ENCODE measurements at places on chromosomes 7 and 10.

DNA sequence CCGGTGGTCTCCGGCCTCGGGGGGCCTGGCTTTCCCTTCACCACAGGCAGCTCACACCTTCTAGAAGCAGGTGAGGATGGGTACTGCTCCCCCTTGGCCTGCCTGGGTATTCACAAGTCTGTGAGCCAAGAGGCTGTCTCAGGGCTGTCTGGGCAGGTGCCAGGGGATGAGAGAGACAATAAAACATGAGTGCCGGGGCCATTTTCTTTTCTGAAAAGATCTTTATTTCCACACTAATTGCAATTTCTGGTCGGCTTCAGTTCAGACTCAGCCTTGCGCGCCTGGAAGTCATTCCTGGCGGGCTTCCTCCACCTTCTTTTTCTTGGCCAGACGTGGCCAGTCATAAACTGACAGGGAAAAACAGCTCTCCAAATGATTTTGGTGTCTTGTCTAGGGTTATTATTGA, 171.2 kb downstream of the ARHGAP12 start:
- DNase-seq, result no peak

DNA sequence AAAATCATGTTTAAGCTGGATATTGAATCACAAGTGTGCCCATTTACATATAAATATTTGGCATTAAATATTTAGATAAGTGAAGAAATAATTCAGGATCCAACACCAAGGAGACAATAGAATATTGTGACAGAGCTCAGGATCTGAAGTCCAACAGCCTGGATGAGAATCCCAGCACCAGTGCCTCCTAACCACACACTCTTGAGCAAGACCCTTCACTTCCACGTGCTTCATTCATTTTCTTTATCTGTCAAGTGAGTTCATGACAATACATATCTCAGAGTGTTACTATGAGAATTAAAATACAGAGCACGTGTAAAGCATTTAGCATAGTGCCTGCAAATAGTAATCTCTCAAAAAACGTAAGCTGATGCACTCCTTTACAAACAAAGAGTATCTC, 78.4 kb upstream of the IKZF1 start:
- DNase-seq, result no peak

- DNase-seq, result no peak
Observed at GRCh38 chr10:65846541-65846940, 1079.3 kb upstream of the LRRTM3 start.

GRCh38 chr10:5443429-5443828, 31.1 kb downstream of the NET1 start:
- no peak for DNase-seq

DNA sequence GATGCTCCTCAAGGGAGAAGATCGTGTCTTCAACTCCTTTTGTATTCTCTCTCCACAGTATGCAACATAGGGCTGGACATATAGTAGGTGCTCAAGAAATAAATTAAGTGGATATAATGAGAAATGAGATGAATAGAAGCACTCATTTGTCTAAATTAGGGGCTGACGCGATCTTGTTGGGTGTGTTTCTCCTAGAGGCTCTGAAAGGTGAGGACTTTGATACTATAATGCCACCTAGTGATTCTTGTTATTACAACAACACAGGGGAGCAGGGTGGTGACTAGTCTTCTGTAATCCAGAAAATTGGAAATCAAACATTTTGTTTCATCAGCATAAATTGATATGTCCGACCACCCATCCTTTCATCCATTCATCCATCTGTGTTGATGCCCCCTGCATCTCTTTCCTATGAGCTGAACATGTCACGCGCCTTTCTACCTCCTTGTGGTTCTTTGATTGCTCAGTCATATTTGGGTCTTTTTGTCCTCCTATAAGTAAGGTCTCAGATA, 3.5 kb upstream of the CFAP58 start:
- DNase-seq, result peak; percentile 68

DNA sequence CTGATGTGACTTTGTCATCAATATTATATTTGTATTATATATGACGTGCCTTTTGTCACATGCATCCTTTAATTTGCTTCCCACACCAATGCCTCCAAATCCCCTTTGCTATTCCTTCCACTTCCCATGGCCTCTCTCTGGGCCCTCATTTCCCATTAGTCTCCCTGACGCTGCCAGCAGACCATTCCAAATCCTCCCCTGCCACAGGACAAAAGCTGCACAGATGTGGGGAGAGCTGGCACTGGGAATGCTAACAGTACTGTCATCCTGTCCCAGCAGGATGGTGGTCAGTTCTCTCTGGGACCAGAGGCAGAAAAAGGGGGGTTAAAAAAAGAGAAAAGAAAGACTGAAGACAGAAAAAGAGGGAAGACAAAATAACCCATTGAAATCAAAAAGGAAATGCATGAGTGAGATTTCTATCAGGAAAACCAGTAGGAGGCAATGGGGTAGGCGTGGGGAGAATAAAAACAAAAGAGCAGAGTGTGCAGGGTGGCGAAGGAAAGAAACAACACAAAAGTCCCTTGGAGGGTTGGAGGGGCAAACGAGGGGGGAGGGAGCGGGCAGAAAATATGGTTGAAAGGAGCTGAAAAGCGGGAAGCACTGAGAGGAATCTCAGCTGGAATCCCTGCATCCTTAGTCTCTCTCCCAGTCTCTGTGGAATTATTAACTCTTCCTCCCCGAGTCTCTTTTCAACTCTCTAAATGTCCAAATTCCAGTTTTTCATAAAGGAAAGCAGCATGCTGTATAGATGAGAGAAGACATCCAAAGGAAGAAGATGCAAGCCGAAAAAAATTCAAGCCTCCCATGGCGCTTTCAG, 59.2 kb upstream of the PTN start:
- DNase-seq, result no peak

- DNase-seq, result no peak
Observed at GRCh38 chr7:64879086-64879730, 23.9 kb upstream of the ZNF273 start.

- DNase-seq, result no peak
Observed at GRCh38 chr10:112296908-112297331, 13.7 kb downstream of the TECTB start.

GRCh38 chr10:33143160-33143728, 185.2 kb upstream of the ITGB1 start:
- peak; percentile 90 for DNase-seq

DNA sequence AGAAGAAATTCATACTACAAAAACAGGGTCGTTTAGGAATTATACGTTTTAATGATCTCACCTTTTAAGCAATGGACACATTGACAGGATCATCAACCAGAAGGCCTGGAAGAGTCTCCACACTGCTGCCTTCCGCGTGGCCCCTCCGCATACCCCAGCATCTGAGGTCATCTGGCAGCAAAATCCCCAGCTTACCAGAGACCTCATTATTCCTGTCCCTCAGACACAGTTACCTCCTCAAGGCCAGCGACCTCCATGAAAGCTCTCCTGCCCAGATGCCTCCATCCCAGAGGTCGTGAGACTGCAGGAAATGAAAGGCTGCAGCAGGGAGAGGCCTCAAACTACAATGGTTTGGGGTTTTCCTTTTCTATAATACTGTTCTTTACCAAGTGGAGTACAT, 14.8 kb upstream of the GSAP start:
- no peak for DNase-seq
